ENCODE measurements at places on chromosomes 1 and 21. TPM values are rescaled to one million over a fixed set of nuclear protein-coding genes. Genes with fewer than 3 reads are reported as not detected.

GRCh38 chr1:176837708-176838107, 326.8 kb downstream of the ASTN1 start:
- no peaks in the 10 kb centered on the region for H3K27me3 ChIP-seq
- H3K27ac ChIP-seq, result no peak overlapping the region
- H3K4me1 ChIP-seq, result no peaks in the 10 kb centered on the region

- DNase-seq, result peak; percentile 78
- peaks cover 61% of the 10 kb centered on the region for H3K4me1 ChIP-seq
- H3K36me3 ChIP-seq, result no peaks in the 10 kb centered on the region
- no peaks in the 10 kb centered on the region for H3K27me3 ChIP-seq
Measured at GRCh38 chr1:230149751-230150584, 82.9 kb downstream of the GALNT2 start.

GRCh38 chr1:59393211-59394180, 96.6 kb downstream of the FGGY start:
- no peaks in the 10 kb centered on the region for H3K4me1 ChIP-seq
- H3K27me3 ChIP-seq, result no peaks in the 10 kb centered on the region
- H3K4me3 ChIP-seq, result no peak overlapping the region
- DNase-seq, result no peak
- no peak overlapping the region for H3K27ac ChIP-seq
- H3K36me3 ChIP-seq, result no peaks in the 10 kb centered on the region

DNA sequence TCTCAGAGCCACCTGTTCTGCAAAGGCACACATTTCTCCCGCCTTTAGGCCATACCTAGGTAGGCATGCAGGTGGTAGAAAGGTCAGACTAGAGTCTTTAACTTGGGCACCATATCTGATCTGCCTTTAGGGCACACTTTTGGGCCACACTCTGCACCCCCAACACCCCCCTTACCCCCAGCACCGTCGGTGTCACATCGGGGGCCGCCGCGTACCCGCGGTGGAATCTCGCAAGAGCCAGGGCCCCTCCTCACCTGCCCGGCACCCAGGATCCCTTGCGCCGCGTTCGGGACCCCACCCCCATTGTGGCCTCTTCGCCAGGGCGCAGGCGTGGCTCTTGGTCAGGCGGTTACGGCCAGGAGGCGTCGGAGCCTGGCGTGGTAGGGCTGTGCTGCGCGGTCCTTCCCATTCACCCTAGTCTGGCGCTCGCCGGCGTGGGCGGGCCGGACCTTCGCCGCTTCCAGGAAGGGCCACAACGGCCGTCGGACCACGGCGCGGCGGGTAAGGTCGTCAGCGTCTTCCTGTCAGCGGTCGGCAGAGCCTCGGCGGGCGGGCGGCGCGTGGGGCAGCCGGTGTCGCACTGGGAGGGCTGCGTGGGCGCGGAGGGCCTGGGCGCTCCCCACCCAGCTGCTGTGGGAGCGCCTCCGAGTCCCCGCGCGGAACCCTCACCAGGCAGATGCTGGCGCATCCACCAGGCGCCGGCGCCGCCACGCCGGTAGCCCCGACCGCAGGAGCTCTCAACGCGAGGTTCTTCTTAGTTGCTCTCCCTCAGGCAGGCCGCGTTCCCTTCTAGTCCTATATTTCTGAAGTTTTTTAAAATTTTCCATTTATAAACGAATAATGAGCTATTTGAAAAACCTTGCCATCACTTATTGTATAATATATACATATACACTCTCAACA, at the start of gene DNAH14:
TSS of gene DNAH14 (plus strand) at position 341 of the 903 bp plus-strand sequence. CDS start 23,028 bp downstream, outside the sequence.
- no peak within 1 kb of the TSS for H3K4me3 ChIP-seq
- DNase-seq, result no peak
- no peaks in the 10 kb centered on the region for H3K36me3 ChIP-seq
- H3K27ac ChIP-seq, result no peak within 1 kb of the TSS
- no peaks in the 10 kb centered on the region for H3K27me3 ChIP-seq

- DNase-seq, result no peak
- H3K27ac ChIP-seq, result no peak overlapping the region
- no peaks in the 10 kb centered on the region for H3K36me3 ChIP-seq
- H3K27me3 ChIP-seq, result peaks cover 2% of the 10 kb centered on the region
- H3K4me1 ChIP-seq, result peaks cover 10% of the 10 kb centered on the region
- H3K4me3 ChIP-seq, result no peak overlapping the region
Measured at GRCh38 chr1:84757301-84757700, 67.0 kb upstream of the SSX2IP start.

DNA sequence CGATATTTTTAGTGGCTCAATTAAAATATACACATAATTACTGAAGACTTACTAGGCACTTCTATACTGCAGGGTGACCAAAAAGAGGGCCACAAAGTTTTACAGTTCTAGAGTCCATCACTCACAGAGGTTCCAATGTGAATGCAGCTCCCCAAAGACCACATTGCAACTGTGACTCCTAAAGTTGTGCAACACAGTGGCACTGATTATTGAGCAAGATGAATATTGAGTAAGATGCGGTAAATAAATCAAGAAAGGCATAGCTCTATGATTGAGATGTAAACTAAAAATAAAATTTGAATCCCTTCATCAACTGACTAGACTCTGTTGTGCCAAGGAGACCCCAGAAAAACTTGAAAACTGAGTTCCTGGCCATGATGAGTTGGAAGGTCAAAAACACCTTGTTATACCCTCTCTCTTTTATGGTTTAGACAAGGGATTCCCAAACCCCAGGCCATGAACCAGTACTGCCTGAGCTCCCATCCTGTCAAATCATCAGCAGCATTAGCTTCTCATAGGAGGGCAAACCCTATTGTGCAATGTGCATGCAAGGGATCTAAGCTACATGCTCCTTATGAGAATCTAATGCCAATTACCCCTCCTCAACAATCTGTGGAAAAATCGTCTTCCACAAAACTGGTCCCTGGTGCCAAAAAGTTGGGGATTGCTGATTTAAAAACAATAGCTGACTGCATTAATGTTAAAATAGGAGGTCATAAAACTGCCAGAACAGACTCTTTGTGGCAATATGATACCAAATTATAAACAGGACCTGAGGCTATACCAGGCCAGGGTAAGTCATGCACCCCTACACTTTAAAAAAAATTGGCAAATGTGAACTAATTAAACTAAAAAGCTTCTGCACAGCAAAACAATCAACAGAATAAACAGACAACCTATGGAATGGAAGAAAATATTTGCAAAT, 94.3 kb downstream of the ADGRL4 start:
- no peak overlapping the region for H3K27ac ChIP-seq
- no peaks in the 10 kb centered on the region for H3K36me3 ChIP-seq
- H3K4me1 ChIP-seq, result no peaks in the 10 kb centered on the region
- no peaks in the 10 kb centered on the region for H3K27me3 ChIP-seq
- H3K4me3 ChIP-seq, result no peak overlapping the region

DNA sequence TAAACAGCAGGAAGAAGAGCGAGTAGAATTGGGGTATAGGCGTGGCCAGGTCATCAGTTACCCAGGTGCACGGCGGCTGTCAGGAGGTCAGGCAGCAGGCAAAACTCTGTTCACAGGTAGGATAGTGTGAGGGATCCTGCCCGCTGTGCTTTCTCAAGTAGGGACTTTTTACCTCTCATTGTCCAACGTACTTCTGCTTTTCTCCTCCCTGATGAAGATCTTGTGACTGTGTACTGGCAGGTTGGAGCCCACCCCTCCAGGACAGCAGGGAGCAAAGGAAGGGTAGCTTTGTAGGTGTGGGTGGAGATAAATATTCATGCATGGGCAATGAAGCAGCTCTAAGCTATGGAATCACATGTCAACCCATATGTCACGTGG, 373.5 kb downstream of the KIF26B start:
- no peaks in the 10 kb centered on the region for H3K27me3 ChIP-seq
- no peak overlapping the region for H3K27ac ChIP-seq
- no peaks in the 10 kb centered on the region for H3K4me1 ChIP-seq
- H3K4me3 ChIP-seq, result no peak overlapping the region

DNA sequence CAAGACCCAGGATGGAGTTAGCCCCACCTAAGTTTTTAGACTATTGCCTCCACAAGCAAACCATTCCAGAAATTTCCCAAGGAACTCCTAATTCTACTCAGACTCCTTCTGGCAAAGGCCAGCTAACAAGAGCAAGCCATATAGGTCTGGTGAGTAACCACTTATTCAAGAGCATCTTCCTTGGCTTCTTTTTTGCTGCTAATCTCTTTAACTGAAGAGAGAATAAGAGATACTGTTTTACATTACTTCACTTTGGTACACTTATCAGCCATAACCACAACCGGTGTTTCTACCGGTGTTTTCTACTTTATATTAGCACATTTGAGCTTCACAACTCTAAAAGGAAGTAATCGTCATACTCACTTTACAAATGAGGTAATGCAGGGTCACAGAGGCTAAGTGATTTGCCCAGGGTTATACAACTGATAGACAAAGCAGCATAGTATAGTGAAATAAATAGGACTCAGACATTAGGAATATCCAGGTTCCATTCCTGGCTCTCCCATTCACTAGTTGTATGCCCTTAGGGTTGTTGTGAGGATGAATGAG, 1.7 kb upstream of the EPS15 start:
- peaks cover 28% of the 10 kb centered on the region for H3K4me1 ChIP-seq
- DNase-seq, result peak; percentile 42
- no peaks in the 10 kb centered on the region for H3K27me3 ChIP-seq
- no peaks in the 10 kb centered on the region for H3K36me3 ChIP-seq
- H3K4me3 ChIP-seq, result no peak overlapping the region

DNA sequence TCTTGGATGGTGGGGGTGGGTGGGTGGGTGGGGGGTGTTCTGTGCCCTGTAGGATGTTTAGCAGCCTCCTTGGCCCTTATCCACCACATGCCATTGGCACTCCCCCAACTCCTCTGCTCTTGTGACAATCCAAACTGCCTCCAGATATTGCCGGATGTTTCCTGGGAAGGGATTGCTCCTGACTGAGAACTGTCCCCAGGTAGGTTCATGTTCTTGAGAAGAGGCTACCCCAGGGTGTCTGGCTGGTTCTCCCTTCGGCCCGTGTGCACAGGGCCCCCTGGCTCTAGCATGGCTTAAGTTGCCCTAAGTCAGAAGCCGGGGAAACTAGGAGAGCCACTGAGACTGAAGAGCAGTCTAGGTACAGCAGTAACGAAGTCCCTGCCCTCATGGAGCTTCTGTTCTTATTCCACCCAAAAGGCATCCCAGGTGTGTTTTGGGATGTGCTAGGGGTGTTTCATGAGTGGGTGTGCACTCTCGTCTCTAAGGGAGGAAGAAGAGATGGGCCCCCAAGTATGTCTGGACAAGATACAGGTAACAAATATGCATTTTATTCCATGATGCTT, 19.8 kb upstream of the THRAP3 start:
- no peaks in the 10 kb centered on the region for H3K27me3 ChIP-seq
- no peak overlapping the region for H3K27ac ChIP-seq
- no peaks in the 10 kb centered on the region for H3K4me1 ChIP-seq
- no peak overlapping the region for H3K4me3 ChIP-seq

- no peak overlapping the region for H3K27ac ChIP-seq
- no peak for DNase-seq
- no peaks in the 10 kb centered on the region for H3K27me3 ChIP-seq
- H3K36me3 ChIP-seq, result peaks cover 1% of the 10 kb centered on the region
- no peak overlapping the region for H3K4me3 ChIP-seq
Measured at GRCh38 chr1:155833665-155834295, 23.2 kb downstream of the GON4L start.

GRCh38 chr1:163115887-163116286, 46.7 kb downstream of the RGS4 start:
- no peak overlapping the region for H3K27ac ChIP-seq
- no peaks in the 10 kb centered on the region for H3K36me3 ChIP-seq
- H3K4me3 ChIP-seq, result no peak overlapping the region
- H3K27me3 ChIP-seq, result no peaks in the 10 kb centered on the region
- DNase-seq, result no peak

DNA sequence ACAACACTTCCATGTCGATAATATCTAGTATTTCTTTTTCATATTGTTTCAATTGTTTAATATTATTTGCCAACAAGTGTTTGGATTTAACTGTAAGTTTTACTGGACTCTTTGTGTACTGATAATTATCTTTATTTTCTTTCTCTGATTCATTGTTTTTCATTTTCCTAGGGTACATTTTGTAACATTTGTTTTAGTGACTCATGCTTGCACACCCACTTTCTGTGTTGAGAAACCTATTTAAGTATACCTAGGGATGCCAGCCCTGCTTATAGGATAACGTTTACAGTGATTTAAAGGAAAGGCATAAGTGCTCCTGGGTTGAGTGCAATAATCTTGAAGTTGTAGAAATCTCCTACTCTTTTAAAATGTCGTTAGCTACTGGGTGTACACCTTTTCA, 1386.0 kb upstream of the ADGRL4 start:
- H3K4me1 ChIP-seq, result no peaks in the 10 kb centered on the region
- H3K4me3 ChIP-seq, result no peak overlapping the region
- DNase-seq, result no peak

- H3K4me3 ChIP-seq, result peak overlapping the region; percentile 84
- H3K4me1 ChIP-seq, result peaks cover 19% of the 10 kb centered on the region
- H3K27ac ChIP-seq, result peak overlapping the region; percentile 75
- no peaks in the 10 kb centered on the region for H3K36me3 ChIP-seq
- H3K27me3 ChIP-seq, result no peaks in the 10 kb centered on the region
Measured at GRCh38 chr1:165828669-165829329, 1.4 kb downstream of the UCK2 start.

DNA sequence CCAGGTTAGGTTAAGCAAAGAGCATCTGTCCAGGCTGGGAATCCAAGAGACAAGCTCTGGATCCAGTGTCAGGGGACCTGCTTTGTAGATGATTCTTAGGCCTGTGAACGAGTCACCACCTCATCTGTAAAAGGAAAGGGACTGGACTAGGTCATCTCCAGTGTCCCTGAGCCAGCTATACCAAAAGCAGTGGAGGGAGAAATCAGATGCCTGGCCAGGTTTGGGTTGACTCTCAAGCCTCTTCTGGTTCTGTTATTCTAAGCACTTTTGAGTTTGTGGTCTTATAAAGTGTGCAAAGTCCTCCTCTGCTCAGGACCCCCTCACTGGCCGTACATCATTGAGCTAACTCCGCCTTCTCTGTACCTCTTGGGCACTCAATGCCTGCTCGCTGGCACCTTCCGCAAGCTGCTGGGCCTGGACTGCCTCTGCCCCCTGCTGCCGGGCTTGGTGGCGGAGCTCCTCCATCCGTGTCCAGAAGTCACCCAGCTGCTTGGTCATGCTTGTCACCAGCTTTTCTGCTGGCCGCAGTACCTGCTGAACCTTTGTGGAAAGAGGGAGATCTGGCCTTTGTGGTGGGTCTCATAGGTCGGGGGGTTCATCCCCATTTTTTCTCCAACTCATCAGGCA, 33.6 kb downstream of the CAMK1G start:
- no peak overlapping the region for H3K27ac ChIP-seq
- H3K27me3 ChIP-seq, result peaks cover 10% of the 10 kb centered on the region
- no peak overlapping the region for H3K4me3 ChIP-seq
- DNase-seq, result no peak
- no peaks in the 10 kb centered on the region for H3K36me3 ChIP-seq

GRCh38 chr1:59329412-59330053, 32.6 kb downstream of the FGGY start:
- no peaks in the 10 kb centered on the region for H3K4me1 ChIP-seq
- H3K4me3 ChIP-seq, result no peak overlapping the region
- no peaks in the 10 kb centered on the region for H3K27me3 ChIP-seq
- no peak overlapping the region for H3K27ac ChIP-seq

- no peaks in the 10 kb centered on the region for H3K4me1 ChIP-seq
- peaks cover 1% of the 10 kb centered on the region for H3K36me3 ChIP-seq
- H3K27me3 ChIP-seq, result no peaks in the 10 kb centered on the region
- H3K4me3 ChIP-seq, result no peak overlapping the region
- DNase-seq, result no peak
- no peak overlapping the region for H3K27ac ChIP-seq
Measured at GRCh38 chr1:9755441-9755995, 68.2 kb downstream of the CLSTN1 start.

Gene CCDC190
- total RNA-seq, result not detected

Gene NECTIN4
- not detected for total RNA-seq

Gene STXBP3
- 78.1 TPM for total RNA-seq

Gene BEND5
- 19.5 TPM for total RNA-seq

Gene LMX1A
- not detected for total RNA-seq

Gene ZNF670
- 4.4 TPM for total RNA-seq

Gene LAX1
- total RNA-seq, result 23.5 TPM

Measured in B cell (primary cell).